ENCODE measurements at places on chromosomes 13 and 19.

GRCh38 chr19:8481201-8481600 lies 21.2 kb downstream of the PRAM1 start:
- DNase-seq = no peak

DNA sequence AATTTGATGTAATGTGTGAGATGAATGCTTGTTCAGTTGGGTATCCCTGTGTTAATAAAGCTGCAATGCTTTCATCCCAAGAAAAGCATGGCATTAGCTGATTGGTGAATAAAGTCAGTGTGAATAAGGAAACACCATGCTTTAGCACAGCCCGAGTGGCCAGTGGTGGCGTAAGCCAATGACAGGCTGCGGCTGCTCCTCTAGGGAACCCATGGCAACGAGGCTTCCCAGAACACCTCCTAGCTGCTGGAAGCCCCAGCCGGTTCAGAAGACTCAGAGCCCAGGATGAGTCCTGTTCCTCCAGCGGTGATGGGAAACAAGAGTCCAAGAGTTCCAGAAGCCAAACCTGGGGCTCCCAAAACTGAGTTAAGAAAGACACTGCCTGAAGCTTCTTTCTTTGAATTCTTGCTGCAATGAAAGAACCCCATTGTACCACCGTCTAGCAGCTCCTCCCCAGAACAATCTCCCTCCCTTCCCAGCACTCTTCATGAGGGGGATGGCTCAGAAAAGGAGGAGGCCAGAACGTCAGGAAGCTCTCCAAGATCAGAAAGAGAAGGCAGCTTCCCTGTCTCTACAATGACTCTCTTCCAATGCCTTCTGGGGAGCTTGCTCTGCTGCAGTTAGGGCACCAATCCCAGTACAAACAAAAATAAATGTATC lies 58.2 kb downstream of the TSHZ3 start:
- no peak for DNase-seq

GRCh38 chr19:7480970-7481255 lies 7.9 kb downstream of the PEX11G start:
- DNase-seq = no peak

GRCh38 chr13:99545361-99545760 lies 44.1 kb downstream of the TM9SF2 start:
- no peak for DNase-seq

DNA sequence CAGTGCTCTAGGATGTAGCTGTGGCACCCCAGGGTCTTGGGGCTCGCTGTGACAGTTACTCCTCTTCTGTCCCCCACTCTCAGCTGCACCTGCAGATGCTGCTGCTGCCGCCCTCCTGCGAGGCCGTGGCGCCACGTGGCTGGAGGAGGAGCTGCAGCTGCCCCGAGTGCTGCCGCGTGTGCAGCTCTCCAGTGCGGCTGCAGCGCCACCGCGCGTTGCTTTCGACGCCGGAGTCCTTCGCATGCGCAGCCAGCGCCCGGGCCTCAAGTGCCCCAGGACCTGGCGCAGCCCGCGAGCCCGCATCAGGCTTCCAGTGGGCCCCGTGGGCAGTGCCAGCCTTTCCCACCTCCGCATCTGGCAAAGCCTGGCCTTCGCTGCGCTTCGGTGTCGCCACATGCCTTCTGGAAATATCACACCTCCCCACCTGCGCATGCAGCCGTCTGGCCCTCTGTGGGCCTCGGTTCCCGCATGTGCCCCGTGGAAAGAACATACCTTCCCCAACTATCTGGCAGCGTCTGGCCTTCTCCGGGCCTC lies 692 bp upstream of the ZNF580 start:
- no peak for DNase-seq

DNA sequence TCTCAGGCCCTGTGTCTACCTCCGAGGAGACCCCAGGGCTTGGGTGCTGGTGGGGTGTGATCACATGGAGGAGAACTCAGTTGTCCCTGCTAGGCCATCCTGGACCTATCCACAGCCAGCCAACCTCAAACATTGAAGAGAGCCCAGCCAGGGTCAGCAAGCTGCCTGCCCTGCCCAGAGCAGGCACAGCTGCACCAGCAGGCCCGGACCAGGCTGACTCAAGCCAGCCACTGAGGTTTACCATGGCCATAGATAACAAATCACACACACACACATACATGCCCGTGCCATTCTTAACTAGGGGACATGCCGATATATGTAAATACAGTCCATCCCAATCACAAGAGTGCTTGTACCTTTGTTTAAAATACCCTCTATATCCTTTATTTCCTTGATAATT lies 8.1 kb downstream of the ARHGEF7 start:
- no peak for DNase-seq

- DNase-seq = peak; percentile 49
These were observed 1.5 kb downstream of the C3 start for GRCh38 chr19:6718741-6719539.

DNA sequence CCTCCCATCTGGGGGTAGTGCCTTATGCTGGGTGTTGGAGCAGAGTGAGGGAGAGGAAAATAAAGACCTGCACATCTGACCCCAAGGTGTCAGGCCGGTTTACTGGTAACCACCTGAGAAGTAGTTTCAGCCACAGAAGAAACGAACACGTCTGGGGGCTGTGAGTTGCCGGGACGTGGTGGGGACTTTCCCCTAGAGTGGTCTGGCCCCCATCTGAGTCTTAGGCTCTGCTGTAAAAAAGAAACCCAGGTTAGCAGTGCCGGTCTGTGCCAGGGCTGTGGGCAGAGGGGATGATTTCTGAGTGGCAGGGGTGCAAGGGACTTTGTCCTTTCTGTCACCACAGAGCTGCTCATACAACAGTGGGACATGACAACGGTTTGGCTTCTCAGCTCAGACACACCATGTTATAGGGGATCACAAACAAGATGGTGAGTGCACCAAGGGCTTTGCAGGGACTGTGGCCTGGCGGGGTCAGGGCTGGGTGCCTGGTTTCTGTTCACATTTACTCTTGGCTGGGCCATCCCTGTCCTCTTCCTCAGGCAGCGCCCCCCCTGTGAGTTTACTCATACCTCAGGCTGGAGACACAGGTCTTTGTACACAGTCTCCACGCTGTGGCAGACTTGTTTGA lies 9.0 kb downstream of the GCDH start:
- DNase-seq = no peak

DNA sequence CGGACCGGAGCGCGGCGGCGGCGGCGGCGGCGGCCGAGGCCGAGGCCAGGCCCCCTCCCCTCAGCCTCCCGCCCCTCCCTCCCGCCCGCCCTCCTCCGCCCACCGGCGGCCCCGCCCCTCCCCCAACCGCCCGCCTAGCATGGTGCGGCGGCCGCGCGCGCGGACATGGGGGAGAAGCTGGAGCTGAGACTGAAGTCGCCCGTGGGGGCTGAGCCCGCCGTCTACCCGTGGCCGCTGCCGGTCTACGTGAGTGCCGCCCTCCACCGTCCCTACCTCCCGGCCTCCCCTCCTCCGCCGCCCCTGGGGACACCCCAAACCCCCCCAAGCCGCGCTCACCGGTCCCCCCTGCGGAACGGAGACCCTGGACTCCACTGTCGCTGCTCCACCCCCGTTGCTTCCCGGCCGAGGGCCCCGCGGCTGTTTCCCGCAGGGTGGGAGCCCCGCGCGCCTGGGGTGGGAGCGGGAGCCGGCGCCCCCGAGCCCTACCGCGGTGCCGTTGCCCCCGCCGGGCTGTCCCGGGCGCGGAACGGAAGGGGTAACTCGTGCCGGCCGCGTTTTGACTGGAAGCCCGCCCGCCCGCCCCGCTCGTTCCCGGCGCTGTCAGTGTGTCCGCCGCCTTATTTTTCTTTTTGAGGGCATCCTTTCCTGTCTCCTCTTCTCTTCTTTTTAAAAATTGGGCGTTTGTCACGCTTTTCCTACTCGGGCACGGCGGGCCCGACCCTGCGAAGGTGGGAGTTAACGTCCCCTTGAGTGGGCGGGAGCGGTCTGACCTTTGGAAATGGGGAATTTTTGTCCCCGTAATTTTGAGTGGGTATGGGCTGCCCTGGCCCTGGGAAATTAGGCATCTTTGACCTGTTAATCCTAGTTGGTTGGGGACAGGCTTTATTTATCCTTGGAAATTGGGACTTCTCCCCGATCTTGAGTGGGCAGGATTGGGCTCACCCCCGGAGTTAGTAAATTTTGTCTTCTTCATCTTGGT lies 576 bp downstream of the DOT1L start:
- DNase-seq = no peak

DNA sequence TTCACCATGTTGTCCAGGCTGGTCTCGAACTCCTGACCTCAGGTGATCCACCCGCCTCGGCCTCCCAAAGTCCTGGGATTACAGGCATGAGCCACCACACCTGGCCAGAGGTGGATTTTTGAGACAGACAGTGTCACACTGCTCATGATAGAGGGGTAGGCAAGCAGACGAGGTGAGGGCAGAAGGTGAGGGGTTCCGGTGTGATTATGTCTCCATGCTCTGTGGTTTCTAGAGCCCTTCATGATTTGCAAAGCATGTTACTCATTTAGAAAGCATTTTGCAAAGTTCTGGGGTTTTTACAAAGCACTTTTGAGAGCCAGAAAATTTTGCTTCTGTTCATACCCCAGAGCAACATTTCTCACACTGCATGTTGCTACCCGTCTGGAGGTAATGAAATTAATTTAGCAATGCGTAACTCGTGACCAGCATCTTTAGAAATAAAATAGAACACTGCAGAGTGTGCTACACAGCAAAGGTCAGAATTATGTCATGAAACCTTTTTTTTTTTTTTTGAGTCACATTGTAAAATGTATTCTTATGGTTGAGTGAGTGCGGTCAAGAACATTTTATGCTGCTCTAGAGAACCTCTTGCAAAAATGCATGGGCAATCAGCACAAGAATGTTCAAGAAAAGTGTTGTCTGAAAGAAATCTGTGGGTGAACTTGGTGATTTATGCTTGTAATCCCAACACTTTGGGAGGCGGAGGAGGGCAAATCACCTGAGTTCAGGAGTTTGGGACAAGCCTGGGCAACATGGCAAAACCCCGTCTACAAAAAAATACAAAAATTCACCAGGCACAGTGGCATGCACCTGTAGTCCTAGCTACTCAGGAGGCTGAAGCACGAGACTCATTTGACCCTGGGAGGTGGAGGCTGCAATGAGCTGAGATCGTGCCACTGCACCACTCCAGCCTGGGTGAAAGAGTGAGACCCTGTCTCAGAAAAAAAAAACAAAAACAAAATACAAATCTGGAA lies 58.0 kb downstream of the MAP4K1 start:
- DNase-seq = no peak

DNA sequence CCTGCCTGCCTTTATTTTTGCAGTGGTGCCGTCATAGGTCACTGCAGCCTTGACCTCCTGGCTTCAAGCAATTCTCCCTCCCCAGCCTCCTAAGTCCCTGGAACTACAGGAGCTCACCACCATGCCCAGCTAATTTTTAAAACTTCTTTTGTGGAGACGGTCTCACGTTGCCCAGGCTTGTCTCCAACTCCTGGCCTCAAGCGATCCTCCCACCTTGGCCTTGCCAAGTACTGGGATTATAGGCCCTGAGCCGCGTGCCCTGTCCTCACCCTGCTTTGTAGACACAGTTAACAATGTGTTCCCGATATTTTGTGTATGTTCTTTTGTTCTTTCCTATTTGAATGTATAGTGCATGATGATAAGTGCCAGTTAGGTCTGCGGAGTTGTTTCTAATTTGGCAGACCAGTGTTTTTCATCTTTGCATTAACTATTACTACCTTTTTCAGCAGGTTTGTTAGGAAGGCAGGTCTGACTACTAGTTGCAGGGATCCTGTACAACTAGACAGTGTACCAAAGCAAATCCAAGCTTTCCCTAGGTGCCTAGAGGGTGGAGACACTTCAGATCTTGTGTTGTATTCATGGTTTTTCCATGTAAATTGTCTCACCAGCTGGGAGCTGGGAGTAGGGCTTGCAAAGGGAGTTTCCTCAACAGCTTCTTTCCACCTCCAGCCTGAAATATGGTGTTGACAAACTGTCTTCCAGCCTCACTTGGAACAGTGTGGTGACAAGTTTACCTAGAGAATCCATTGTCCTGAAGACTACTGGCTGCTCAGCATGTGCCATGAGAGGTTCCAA lies 9.5 kb upstream of the WTIP start:
- no peak for DNase-seq

GRCh38 chr13:20118268-20119140 lies 42.3 kb downstream of the GJA3 start:
- peak; percentile 52 for DNase-seq

GRCh38 chr19:46297700-46298478 lies 1.0 kb downstream of the HIF3A start:
- no peak for DNase-seq

DNA sequence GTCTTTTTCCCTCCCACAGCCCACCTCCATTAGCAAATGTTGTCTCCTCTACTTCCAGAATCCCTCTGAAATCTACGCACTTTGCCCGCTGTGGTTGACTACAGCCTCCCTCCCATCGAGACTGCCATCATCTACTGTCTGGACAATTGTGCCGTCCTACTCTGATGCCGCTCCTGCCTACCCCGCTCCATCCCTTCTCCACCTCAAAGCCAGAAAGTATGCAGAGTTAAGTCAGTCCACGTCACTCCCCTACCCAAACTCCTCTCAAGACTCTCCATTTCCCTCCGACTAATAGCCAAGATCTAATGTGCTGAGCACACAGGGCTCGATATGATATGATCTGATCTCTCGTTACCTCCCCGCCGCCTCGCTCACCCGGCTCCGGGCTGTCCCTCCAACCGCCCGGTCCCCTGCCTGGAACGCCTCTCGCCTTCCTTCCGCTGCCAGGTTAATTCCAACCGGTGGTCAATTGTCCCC lies 556 bp downstream of the CACTIN start:
- no peak for DNase-seq

GRCh38 chr19:38204728-38205127 lies 19.3 kb downstream of the DPF1 start:
- DNase-seq = no peak

- DNase-seq = no peak
These were observed 646.5 kb upstream of the SLITRK6 start for GRCh38 chr13:86445672-86446071.

DNA sequence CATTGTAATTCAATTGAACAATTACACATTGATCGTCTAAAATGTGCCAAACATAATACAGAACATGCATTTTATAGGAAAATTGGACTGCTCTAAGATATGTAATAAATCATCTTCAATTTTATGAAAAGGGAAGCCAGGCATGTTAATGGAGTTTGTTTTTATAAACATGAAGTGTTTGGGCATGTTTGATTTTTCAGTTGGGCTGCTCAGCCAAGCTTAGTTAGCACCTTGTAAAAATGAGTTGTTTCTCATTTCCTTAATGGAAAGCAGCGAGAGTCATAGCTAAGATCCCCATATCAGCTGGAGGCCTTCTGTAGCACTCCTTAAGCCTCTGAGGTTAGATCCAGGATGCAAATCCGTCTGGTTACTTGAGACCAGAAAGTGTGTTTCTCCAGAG lies 422.3 kb downstream of the SPRY2 start:
- DNase-seq = no peak

All from PC-9 (cell line).